ENCODE measurements at places on chromosomes 13 and 19. TPM values are rescaled to one million over a fixed set of nuclear protein-coding genes. Genes with fewer than 3 reads are reported as not detected.

ZNF787 gene
- 35.8 TPM for total RNA-seq

GRCh38 chr19:46482631-46483030, 11.3 kb upstream of the PNMA8A start:
- no peak for DNase-seq

DNA sequence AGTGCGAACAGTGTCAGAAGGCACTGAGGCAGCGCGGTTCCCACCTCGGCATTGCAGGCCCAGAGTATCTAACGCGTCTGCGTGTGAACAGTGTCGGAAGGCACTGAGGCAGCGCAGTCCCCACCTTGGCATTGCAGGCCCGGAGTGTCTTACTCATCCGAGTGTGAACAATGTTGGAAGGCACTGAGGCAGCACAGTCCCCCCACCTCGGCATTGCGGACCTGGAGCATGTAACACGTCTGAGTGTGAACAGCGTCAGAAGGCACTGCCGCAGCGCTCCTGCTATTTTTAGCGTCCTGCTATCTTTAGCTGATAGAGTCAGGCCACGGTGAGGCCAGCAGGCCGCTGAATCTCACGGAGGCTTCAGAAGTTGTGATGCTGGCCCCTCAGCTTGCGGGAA, 39.6 kb downstream of the ATP11A start:
- DNase-seq, result no peak

GRCh38 chr13:50323440-50324065, 308.3 kb downstream of the KCNRG start:
- DNase-seq, result no peak

GRCh38 chr19:56751078-56751489, 79.5 kb upstream of the ZNF835 start:
- peak; percentile 75 for DNase-seq

All from ovary (tissue), 10 donors.